ENCODE measurements at places on chromosomes 13 and 19.

GRCh38 chr19:937259-937694 lies 11.4 kb downstream of the ARID3A start:
- DNase-seq, result no peak

DNA sequence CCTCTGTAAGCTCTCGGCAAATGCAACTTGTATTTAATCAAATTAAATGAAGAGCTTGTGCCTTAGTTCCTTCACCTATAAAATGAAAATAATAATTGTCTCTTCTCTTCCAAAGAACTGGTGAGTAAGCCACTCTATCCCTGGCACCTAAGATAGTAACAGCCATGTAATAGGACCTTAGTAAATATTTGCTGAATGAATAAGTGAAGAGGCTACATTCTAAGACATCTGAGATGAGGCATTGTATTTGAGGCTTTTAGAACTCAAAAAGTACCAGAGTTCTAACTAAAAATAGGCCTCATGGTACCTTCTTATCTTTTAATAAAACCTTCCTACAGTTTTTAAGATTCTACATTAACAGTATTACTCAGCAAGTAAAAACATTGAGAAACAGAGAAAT lies 17.3 kb upstream of the DCLK1 start:
- DNase-seq, result no peak

- DNase-seq, result no peak
Measured at GRCh38 chr13:98975822-98976261, 2.0 kb downstream of the DOCK9 start.

- no peak for DNase-seq
Measured at GRCh38 chr13:32676242-32676641, 90.0 kb downstream of the PDS5B start.

- no peak for DNase-seq
Measured at GRCh38 chr13:99548448-99548847, 47.2 kb downstream of the TM9SF2 start.

DNA sequence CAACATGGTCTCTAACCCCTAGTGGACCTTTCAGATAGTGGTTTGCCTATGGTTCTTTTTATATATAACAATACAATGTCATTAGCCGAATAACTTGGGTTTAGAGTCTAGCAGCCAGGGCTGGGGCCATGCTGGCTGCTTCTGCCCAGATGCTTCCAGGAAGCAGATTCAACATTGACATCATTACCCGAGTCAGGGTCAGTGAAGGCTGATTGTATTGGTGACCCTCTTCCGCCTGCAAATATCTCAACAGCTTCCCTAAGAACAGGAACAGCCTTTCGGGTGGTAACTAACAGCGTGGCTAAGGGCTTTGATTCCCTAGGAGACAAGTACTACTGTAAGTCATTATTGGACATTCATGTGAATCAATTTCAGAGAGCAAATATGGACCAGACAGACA lies 476.4 kb downstream of the UQCRFS1 start:
- no peak for DNase-seq

DNA sequence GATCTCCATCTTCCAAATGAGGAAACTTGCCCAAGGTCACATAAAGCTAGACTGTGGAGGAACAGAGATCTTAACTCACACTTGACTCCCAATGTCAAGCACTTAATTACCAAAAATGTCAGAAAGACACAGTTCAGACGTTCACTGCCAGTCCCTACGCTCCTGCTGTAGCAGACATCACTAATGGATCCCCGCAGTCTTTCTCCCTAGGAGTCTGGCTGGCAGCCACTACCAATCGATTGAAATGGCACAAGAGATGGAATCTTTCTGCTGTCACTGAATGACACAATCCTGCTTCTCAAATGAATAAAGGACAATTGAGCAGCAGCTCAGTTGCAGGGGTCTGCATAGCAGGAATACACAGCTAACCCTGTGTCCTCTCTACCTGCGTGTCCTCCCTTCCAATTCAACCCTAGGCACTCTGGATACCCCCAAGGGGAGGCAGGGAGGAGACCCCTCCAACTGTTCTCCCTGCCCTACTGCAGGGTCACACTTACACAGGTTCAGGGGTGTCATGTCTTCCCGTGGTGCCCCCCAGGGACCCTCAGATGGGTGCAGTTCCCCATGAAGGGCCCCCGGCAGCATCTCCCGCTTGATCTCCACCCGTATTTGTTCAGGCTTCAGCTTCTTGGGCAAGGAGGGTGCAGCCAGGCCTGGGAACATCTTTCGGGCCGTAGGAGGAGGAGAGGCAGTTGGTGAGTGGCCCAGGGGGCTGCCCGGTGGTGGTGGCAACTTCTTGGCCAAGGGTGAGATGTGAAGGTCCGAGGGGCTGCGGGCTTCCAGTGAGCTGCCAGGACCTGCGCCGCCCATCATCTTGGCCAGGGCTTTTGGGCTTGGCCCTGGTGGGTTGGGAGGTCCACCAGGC lies 7.9 kb upstream of the AKAP8L start:
- no peak for DNase-seq

- DNase-seq, result no peak
Measured at GRCh38 chr13:99406799-99407201, 94.5 kb upstream of the TM9SF2 start.

DNA sequence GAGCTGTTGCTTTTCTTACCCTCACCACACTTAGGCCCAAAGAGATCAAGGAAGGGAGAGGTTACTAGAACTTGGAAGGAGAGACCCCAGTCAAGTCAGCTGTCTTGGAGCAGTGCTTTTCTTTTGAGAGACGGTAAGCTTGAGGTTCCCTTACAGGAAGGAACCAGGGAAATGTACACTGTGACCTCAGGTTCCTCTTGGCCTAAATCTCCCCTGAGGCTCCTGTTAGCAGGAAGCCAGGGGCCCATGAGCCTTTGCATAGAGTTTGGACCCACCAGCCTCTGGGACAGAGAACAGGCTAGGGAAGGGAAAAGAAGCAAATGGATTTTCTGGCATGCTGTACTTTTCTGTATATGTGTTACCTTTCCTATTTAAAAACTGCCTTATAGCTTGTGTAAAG lies 5.9 kb upstream of the GPR18 start:
- DNase-seq, result no peak

DNA sequence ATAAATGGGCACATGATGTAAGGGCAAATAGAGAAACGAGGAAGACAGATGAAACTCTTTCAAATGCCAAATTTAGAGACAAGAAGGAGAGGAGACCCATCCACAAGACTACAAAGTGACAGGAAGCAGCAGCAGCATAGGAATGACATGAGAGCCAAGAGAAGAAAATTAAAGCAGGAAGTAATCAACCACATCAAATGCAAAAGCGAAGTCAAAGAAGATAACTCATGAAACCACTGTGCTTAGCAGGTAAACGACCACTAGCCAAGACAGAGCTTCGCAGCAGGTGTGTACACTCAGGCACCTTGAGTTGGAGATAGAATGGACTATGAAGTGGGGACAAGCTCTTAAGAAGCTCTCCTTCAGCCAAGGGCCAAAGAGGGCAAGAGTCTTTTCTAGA lies 64.1 kb downstream of the KLF12 start:
- no peak for DNase-seq

All from anterior cingulate cortex (tissue), 58 donors.